Stimulated activated CD4-positive, alpha-beta T cell treated with anti-CD3 and anti-CD28 coated beads, TNF-alpha, amount 100 ng/mL, for 48 hours (primary cell): ENCODE measurements at places on chromosomes 7 and 10.

DNA sequence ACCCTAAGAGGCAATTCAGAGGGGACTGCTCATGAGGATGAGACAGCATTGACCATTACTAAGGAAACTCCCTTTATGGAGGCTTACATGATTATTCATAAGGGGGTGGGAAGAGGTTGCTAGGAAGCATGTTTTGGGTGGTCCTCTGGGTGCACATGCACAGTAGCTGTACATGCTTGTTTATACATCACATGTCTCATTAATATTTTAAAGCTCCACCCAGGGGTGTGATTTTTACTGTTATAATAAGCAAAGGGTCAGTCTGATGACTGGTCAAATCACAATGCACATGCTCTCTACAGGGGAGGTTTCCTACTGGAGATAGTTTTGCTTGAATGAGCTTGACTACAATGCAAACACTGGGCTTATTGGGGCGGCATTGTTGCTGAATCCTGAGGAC is 23.8 kb upstream of the PPP1R9A start:
- no peak for DNase-seq

GRCh38 chr10:77940225-77940624 is 13.7 kb upstream of the DLG5 start:
- DNase-seq = no peak

- peak; percentile 33 for DNase-seq
Measured at GRCh38 chr10:73908853-73909539, 1.9 kb upstream of the PLAU start.

GRCh38 chr7:52369922-52370321 is 665.5 kb upstream of the POM121L12 start:
- no peak for DNase-seq

- DNase-seq = no peak
Measured at GRCh38 chr7:46558482-46559193, 637.6 kb upstream of the IGFBP3 start.

DNA sequence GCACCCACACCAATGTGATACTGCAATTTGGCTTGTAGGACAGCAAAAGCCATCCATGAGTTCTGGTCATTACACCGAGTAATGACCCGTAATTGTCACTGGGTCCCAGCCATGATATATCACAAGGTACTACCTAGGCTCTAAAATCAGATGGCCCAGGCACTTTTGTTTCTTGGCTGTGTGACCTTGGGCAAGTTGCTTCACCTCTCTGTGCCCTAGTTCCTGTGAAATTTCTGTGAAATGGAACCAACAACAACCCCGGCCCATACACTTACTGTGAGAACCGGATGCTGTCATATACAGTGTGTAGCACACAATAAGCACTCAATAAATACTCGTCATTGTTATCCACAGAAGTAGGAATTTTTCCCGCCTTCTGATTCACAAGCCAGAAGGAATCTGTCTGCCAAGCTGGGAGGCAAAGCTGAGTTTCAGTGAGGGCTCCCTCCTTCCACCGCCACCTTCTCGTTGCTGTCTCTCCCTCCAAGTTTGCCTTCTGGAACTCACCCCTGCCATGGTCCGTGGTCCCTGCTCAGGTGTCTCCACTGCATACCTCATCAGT is 6.4 kb upstream of the CYTH3 start:
- no peak for DNase-seq

- DNase-seq = no peak
Measured at GRCh38 chr7:3955751-3956696, 655.0 kb downstream of the SDK1 start.

DNA sequence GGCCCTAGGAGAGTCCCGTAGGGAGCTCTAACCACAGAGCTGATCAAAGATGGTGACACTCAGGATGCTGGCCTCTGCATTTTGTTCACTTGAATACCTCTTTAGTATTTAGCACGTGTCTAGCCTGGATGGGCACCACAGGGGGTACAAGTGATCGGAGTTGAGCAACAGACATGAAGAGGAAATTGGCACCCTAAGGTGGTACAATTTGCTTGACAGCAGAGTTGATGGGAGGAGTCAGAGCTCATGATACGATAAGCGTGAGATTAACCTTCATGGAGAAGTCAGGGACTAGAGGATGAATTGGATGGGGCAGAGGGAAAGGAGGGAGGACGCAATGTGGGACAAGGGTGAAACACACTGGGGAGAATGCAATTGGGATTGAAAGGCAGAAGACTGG is 9.9 kb upstream of the ZNF212 start:
- no peak for DNase-seq

- no peak for DNase-seq
Measured at GRCh38 chr10:4721999-4722753, 103.8 kb upstream of the AKR1E2 start.

DNA sequence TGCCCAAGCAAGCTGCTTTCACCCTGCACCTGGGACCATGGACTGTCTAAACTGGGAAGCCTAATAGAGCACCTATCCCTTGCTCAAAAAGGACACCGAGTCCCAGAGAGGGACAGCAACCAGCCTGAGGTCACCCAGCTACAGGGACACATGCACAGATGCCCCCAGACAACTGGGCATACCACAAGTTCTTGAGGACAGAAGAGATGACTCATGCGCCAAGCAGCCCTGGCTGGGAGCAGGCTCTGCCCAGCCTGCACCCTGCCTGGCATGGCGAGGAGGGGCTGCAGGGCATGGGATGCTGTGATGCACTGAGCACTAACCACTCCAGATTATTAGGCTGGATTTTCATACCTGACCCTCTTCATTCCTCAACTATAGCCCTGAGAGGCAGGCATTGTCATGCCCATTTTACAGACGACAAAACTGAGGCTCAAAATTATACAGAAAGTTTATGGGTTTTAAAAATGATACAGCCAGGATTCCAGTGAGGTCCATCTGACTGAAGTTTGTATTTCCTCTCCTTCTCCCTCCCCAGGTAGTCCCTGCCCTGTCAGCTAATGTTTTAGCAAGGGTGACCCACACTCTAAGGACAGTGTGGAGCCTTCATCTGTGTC is 289.3 kb upstream of the ZMIZ1 start:
- DNase-seq = no peak

- DNase-seq = no peak
Measured at GRCh38 chr7:137928626-137929025, 73.3 kb downstream of the CREB3L2 start.

- DNase-seq = no peak
Measured at GRCh38 chr7:71345117-71345884, 213.4 kb downstream of the GALNT17 start.

DNA sequence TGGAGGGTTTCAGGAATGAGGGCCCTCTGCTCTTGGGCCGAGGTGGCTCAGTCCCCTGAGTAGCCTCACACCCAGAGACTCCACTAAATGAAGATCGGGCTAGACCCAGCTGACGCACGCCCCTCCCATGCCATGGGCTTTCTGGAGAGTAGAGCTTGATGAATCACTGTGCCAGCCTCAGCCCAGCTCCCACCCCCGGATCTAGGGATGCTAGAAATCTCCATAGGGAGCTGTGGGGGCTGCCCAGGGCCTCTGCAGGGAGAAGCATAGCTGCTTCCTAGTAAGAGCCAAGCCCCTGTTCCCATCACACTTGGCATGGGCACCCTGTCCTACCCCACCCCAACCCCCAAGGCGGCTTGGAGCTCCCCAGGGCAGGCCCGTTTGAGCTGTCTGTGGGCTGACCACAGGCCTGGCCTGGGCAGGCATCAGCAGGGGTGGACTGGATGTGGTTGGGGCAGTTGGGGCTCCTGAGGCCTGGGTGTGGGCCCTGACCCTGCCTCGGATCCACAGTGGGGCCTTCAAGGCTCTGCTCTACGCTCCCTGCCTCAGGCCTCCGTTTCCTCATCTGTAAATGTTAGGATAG is 121.2 kb downstream of the ZMIZ1 start:
- no peak for DNase-seq

DNA sequence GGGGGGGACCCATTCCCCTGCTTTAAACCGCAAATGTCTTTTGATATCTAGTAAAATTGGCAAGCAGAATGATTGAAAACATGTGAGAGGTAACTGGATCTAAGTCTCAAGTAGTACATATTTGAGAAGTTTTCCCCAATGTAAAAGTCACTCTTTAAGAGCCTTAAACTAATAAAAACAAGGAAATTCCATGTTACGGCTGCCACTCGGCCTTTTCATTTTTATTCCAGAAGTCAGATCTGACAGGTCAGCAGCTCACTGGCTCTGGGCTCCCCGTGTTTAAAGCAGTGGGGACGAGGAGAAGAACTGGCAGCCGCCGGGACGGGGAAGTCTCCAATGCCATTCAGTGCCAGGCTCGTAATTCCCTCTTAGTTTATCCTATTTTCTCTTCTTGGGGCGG is 80.7 kb downstream of the CUX1 start:
- DNase-seq = no peak
